ENCODE measurements at places on chromosomes 3 and 15. TPM values are rescaled to one million over a fixed set of nuclear protein-coding genes. Genes with fewer than 3 reads are reported as not detected.

The FGF12 gene
- 7.1 TPM for polyA plus RNA-seq

The KIAA1143 gene
- polyA plus RNA-seq = 49.5 TPM

The ADAMTS17 gene
- polyA plus RNA-seq = 2.2 TPM

The CLDN18 gene
- 1.8 TPM for polyA plus RNA-seq

The SPTSSB gene
- polyA plus RNA-seq = 2.0 TPM

The RETNLB gene
- polyA plus RNA-seq = not detected
